ENCODE measurements at places on chromosomes 7 and 10. TPM values are rescaled to one million over a fixed set of nuclear protein-coding genes. Genes with fewer than 3 reads are reported as not detected.

The TAS2R41 gene
- total RNA-seq: not detected

The TMEM225B gene
- total RNA-seq: not detected

The ZSCAN25 gene
- 18.5 TPM for total RNA-seq

The GNAT3 gene
- total RNA-seq: not detected

The MUC3A gene
- not detected for total RNA-seq

The APBB1IP gene
- not detected for total RNA-seq

The TMEM130 gene
- total RNA-seq: not detected

The AGR2 gene
- not detected for total RNA-seq

The ASB10 gene
- total RNA-seq: not detected

The NKX1-2 gene
- total RNA-seq: not detected

The OR6B1 gene
- not detected for total RNA-seq

The CHST15 gene
- 12.7 TPM for total RNA-seq

The TRIL gene
- under 0.01 TPM for total RNA-seq

The TRPV5 gene
- total RNA-seq: not detected

The CHN2 gene
- 2.6 TPM for total RNA-seq

The OPN4 gene
- total RNA-seq: not detected

The TMEM176B gene
- 0.58 TPM for total RNA-seq

The PCGF5 gene
- 13.0 TPM for total RNA-seq

The SPDYE9 gene
- total RNA-seq: not detected

The LRMDA gene
- total RNA-seq: not detected

The EPHB4 gene
- total RNA-seq: 53.0 TPM

The ANKRD1 gene
- 0.58 TPM for total RNA-seq

The CASP7 gene
- total RNA-seq: 36.6 TPM

The SPDYE11 gene
- not detected for total RNA-seq

The CFAP58 gene
- total RNA-seq: not detected

The MEOX2 gene
- not detected for total RNA-seq

The PLXDC2 gene
- total RNA-seq: 4.3 TPM

The MRLN gene
- not detected for total RNA-seq

The SPDYE8 gene
- total RNA-seq: not detected

Data from myometrial cell (primary cell).